H7 (cell line): ENCODE measurements at places on chromosomes 4 and X. TPM values are rescaled to one million over a fixed set of nuclear protein-coding genes. Genes with fewer than 3 reads are reported as not detected.

DNA sequence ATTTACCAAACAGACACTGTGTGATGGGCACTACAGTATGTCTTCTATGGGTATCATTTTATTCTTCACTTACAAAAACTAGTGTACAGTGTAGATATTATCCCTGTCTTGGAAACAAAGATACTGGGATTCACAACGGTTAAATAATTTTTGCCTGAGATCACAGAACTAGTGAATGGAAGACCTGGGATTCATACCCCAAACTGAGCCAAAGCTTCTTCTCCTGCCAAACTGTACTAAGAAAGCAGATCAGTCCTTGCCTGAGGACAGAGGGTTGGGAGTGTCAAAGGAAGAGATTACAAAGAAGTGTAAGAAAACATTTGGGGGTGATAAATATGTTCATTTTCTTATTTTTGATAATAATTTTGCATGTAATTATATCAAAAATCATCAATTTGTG is 43.1 kb downstream of the PPA2 start:
- DNase-seq: no peak

DNA sequence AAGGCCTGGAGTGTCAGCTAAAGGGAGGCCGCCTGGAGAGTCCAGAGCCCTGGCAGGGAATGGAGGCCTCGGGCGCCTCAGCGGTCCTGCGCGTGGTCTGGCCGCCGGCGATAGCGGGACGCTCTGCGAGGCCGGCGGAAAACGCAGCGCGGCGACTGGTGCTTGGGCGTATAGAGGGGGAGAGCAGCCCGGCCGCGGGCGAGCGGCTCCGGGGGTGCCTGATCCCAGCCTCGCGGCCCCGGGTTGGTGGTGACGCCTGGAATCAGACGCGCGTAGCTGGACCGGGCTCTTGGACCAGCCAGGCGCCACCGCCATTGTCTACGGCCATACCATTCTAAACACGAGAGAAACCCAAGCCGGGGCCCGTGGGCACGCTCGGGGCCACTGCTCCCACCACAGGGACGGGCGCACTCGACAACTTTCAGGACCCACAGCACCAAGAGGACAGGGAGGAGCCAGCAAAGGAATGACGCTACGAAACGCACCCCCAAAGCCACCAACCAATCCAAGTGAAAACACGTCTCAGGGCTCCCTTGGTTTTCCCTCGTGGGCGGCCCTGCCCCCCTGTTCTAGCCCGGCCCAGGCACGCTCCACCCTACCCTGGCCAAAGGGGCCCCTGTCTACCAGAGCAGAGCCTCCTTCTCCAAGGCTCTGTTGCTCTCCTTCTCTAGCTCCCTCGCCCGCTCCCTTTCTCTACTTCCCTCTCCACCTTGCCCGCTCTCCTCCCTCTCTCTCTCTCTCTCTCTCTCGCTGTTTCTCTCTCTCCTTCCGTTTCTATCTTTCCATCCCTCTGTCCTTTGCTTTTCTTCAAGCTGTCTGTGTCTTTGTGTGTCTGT is 7.8 kb downstream of the FRG2 start:
- peak; percentile 73 for DNase-seq

DNA sequence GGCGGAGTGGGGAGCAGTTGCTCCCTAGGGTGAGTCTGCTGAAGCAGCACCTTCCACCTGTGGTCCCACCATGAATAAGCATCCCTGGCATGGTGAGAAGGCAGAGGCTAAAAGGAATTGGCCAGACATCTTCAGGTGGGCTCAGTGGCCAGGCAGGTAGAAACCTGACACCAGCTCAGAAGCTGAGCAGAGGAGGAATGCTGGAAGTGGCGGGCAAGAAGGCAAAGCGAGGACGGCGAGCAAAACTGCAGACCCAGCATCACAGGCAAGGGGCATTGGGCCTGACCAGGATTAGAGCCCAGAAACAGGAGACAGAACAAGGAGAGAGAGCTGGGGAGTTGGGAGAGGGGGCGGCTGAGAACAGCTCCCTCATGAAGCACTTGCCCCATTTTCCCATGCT is 25.3 kb downstream of the TSC22D3 start:
- DNase-seq: peak; percentile 55

GRCh38 chrX:7941390-7942042 is 14.3 kb upstream of the PNPLA4 start:
- no peak for DNase-seq

- no peak for DNase-seq
Measured at GRCh38 chr4:86543560-86544309, 50.4 kb upstream of the PTPN13 start.

GRCh38 chrX:17082831-17083230 is 136.4 kb downstream of the REPS2 start:
- peak; percentile 55 for DNase-seq

DNA sequence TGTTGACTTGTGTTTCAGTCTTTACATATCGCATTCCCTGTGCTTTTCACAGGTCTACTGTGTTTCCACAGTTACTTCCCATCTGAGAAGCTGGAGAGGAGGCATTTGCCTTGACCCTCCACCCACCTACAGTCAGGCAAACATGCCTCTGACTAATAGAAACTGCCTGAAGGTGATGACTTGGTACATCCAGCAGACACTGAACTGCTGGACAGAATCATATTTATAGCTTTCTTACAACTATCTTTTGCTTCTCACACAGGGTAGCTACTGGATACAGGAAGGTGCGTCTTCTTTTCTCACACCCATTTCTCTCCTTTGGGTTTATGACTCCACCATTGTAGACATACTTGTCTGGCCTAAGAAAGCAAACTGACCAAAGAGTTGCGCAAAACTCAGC is 58.0 kb downstream of the VGLL1 start:
- no peak for DNase-seq

- peak; percentile 38 for DNase-seq
Measured at GRCh38 chr4:101031971-101032370, 315.4 kb downstream of the PPP3CA start.

DNA sequence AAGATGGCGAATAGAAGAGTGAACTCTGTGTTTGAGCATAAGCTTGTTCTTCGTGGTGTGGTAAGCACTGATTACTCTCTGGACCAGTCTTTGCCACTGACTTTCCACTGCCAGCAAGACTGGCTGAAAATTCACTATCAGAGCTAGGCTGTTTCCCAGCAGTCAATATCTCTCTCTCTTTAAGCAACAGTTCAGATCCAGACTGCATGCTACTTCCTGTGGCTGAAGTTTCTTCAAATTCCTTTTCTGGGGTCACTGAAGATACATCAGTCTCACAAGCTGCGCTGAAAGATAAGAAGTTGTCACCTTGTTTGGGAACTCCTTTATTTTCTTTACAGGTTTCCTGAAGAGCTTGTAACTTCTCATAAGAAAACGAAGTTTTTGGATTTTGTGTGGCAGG is 54.0 kb upstream of the FAM120C start:
- no peak for DNase-seq

DNA sequence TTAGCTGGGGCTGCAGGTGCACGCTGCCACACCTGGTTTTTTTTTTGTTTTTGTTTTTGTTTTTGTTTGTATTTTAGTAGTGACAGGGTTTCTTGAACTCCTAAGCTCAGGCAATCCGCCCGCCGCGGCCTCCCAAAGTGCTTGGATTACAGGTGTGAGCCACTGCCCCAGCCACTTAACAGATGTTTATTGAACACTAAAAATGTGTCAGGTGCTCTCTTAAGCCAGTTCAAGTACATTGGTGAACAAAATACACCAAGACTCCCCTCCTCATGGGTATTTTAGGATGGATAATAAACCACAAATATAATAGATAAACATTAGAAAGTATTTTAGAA is 69.9 kb downstream of the TRAPPC11 start:
- DNase-seq: no peak

CENPVL1 gene
- 1.3 and 1.4 TPM in 2 replicates for total RNA-seq

LIMCH1 gene
- 0.76 and 0.85 TPM in 2 replicates for total RNA-seq

CDX4 gene
- 21.7 and 23.8 TPM in 2 replicates for total RNA-seq

DCAF8L2 gene
- total RNA-seq: not detected in 2 replicates

SGMS2 gene
- total RNA-seq: 0.17 and 0.37 TPM in 2 replicates

FMR1NB gene
- not detected in 2 replicates for total RNA-seq

PARM1 gene
- total RNA-seq: 2.5 TPM in 2 replicates

PABPC1L2B gene
- 0.11 and 0.17 TPM in 2 replicates for total RNA-seq
